Upper lobe of left lung (tissue), 6 donors: ENCODE measurements at places on chromosomes 1 and 21. TPM values are rescaled to one million over a fixed set of nuclear protein-coding genes. Genes with fewer than 3 reads are reported as not detected.

- no peak overlapping the region for H3K27ac ChIP-seq
- H3K4me1 ChIP-seq: no peaks in the 10 kb centered on the region
- H3K36me3 ChIP-seq: no peaks in the 10 kb centered on the region
These were observed 552.6 kb downstream of the MRPL39 start for GRCh38 chr21:25054689-25055088.

PDPN gene
- total RNA-seq: 24.2 TPM

- no peak for DNase-seq
- H3K4me1 ChIP-seq: no peaks in the 10 kb centered on the region
- H3K27me3 ChIP-seq: no peaks in the 10 kb centered on the region
- H3K27ac ChIP-seq: no peak overlapping the region
- no peak overlapping the region for H3K4me3 ChIP-seq
These were observed 19.0 kb downstream of the BACE2 start for GRCh38 chr21:41186755-41187536.

SPRR2F gene
- total RNA-seq: not detected

DNA sequence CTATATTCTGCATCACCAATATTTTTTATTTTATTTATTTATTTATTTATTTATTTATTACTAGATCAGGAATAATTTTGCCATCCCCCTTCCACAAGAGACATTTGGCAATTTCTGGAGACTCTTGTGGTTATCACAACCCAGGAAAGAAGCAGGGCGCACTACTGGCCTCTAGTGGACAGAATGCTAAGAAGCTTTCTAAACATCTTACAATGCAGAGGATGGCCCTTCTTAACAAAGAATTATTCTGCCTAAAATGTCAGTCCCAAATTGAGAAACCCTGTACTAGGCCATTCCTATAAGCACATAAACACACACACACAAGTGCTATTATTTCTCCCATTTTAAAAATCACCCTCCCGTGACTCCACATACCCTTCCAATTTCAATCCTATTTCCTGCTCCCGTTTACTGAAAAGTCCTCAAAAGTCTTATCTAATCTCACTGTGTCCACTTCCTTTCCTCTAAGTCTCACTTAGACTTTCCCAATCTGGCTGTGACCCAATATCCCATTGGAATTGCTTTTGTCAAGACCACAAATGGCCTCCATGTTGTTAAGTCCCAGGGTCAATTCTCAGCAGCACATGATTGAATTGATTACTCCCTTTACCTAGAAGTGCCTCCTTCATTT, 43.7 kb upstream of the RNF11 start:
- no peak overlapping the region for H3K27ac ChIP-seq
- DNase-seq: no peak
- no peaks in the 10 kb centered on the region for H3K36me3 ChIP-seq
- H3K4me3 ChIP-seq: no peak overlapping the region
- H3K27me3 ChIP-seq: no peaks in the 10 kb centered on the region

GRCh38 chr1:89847191-89847729, 26.4 kb downstream of the LRRC8D start:
- no peak overlapping the region for H3K4me3 ChIP-seq
- DNase-seq: no peak
- H3K27ac ChIP-seq: no peak overlapping the region

DNA sequence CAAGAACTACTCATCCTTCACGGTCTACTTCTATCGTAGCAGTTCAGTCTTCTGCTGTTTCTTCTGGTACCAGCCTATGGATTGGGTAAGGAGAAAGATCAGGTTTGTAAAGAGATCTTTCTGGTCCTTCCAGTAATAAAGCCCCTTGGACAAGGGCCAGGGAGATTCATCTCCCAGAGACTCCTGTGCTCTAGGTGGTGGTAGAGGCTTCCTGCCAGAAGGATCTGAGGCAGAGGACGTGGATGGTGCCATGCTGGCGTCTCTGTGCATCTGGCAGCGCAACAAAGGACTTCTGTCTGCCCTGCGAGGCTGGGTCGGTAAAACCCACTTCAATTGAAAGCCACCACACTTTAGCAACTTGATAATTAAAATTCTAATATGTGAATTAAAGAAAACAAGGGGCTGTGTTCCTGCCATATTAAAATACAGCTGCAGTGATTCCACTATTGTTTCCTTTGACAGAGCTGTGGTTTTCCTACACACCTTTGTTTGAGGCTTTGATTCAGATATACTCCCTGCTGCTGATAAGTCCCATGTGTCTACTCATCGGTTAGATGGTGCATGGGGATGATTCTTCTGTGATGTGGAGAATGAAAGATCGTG, 73.6 kb downstream of the ROR1 start:
- H3K4me1 ChIP-seq: no peaks in the 10 kb centered on the region
- no peak overlapping the region for H3K4me3 ChIP-seq
- no peaks in the 10 kb centered on the region for H3K27me3 ChIP-seq
- DNase-seq: no peak
- H3K36me3 ChIP-seq: no peaks in the 10 kb centered on the region
- H3K27ac ChIP-seq: no peak overlapping the region

SELE gene
- 0.76 TPM for total RNA-seq

STYXL2 gene
- total RNA-seq: 0.10 TPM

ATAD3C gene
- 13.8 TPM for total RNA-seq

- no peak overlapping the region for H3K4me3 ChIP-seq
- H3K27me3 ChIP-seq: no peaks in the 10 kb centered on the region
- peak overlapping the region; percentile 78 for H3K27ac ChIP-seq
- peaks cover 13% of the 10 kb centered on the region for H3K4me1 ChIP-seq
These were observed 42.4 kb downstream of the PTPRC start for GRCh38 chr1:198681252-198681651.

DNA sequence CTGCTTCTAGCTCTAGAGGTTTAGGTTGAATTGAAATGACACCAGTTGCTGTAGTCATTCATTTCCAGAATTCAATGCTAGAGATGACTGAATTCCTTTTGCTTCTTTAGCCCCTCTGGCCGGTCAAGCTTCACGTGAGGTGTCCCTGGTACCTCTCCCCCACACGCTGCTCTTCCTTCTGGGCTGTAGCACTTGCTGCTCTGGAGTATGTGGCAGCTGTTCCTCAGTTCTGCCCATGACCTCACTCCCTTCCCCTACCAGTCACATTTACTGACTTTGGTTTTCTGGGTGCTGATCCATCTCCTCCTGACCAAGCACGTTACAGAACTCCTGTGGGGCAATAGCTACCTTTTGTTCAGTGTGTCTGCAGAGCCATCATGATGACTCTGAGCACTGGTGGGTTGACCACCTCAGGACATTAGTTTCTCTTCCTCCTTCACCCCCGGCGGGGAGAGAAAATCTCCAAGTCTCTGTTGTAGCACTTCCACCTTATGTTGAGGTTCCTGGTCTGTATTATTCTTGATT, 128.1 kb downstream of the HHAT start:
- DNase-seq: no peak
- H3K27me3 ChIP-seq: no peaks in the 10 kb centered on the region
- H3K27ac ChIP-seq: no peak overlapping the region
- H3K4me1 ChIP-seq: no peaks in the 10 kb centered on the region
- H3K4me3 ChIP-seq: no peak overlapping the region
- no peaks in the 10 kb centered on the region for H3K36me3 ChIP-seq

DNA sequence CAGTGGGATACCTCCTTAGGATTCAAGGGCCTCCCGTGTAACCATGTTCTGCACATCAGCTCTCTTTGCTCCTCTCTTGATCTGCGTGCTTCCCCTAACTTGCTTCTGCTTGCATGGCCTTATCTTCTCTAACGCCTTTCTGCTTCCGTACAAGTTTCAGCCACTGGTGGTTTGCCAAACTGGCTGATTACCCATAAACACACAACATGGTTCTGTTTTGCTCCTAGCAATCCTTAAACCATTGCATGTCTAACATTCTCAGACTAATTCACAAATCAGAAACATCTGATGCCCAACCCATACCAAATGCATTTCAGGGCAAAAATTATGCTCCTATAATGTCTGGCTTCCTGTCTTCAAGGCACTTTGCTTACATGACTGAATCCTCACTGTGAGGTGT, 166.4 kb downstream of the PBX1 start:
- DNase-seq: no peak
- H3K36me3 ChIP-seq: no peaks in the 10 kb centered on the region
- peaks cover 33% of the 10 kb centered on the region for H3K4me1 ChIP-seq
- no peaks in the 10 kb centered on the region for H3K27me3 ChIP-seq
- no peak overlapping the region for H3K27ac ChIP-seq
- no peak overlapping the region for H3K4me3 ChIP-seq

AJAP1 gene
- total RNA-seq: 3.8 TPM

DNA sequence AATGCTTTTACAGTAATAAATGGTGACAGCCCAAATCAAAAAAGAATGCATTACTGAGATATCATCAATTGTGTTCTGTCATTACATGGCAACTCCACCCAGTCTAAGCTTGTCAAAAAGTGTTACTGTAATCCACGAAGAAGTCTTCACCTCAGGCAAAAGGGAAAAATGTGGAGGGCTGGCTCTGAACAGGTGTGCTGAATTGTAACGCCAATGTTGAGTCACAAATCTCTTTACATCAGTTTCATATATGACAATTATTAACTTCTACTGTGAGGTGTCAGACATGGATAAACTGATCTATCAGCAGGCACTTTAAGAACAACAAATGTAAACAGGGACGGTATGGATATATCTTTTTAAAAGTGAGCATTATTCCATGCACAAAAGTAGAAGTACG, 98.5 kb upstream of the DMRTA2 start:
- DNase-seq: no peak
- H3K36me3 ChIP-seq: no peaks in the 10 kb centered on the region
- H3K4me3 ChIP-seq: no peak overlapping the region
- no peak overlapping the region for H3K27ac ChIP-seq

DNA sequence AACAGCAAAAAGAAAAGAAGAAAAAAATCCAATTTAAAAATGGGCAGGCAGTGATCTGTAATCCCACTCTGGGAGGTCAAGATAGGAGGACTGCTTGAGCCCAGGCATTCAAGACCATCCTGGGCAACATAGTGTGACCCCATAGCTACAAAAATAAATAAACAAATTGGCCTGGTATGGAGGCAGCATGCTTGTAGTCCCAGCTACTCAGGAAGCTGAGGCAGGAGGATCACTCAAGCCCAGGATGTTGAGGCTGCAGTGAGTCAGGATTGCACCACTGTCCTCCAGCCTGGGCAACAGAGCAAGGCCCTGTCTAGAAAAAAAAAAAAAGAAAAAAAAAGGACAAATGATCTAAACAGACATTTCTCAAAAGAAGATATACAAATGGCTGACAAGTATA, 99.6 kb downstream of the EIF4G3 start:
- no peaks in the 10 kb centered on the region for H3K27me3 ChIP-seq
- H3K36me3 ChIP-seq: no peaks in the 10 kb centered on the region
- DNase-seq: peak; percentile 51
- H3K27ac ChIP-seq: no peak overlapping the region

MECR gene
- total RNA-seq: 30.1 TPM

FCER1A gene
- total RNA-seq: 11.8 TPM

GRCh38 chr1:153908071-153908470, 14.7 kb downstream of the GATAD2B start:
- H3K27ac ChIP-seq: no peak overlapping the region
- H3K4me3 ChIP-seq: no peak overlapping the region
- H3K27me3 ChIP-seq: no peaks in the 10 kb centered on the region

ADGRL4 gene
- total RNA-seq: 23.5 TPM

GRCh38 chr1:65896721-65897120, 104.0 kb downstream of the PDE4B start:
- H3K36me3 ChIP-seq: no peaks in the 10 kb centered on the region
- no peaks in the 10 kb centered on the region for H3K4me1 ChIP-seq
- no peak for DNase-seq
- no peak overlapping the region for H3K4me3 ChIP-seq

DNA sequence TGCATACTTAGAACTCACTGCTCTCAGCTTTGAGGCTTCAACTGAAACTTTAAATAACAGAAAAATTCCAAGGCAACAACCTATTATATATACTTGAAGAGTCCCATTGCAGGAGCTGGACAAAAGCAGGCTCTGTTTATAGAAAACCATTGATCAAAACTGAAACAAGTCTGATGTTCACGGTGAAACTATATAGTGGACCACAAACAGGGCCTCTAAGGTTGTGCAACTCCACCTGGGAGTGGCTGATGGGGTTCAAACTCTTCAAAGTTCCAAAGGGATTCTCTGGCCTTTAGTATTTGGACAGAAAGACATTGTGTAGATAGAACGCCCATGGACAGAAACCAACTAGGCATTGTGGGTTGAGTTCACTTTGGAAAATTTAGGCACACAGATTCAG, 140.3 kb downstream of the ZC3H11B start:
- no peaks in the 10 kb centered on the region for H3K27me3 ChIP-seq
- H3K4me3 ChIP-seq: no peak overlapping the region
- no peaks in the 10 kb centered on the region for H3K4me1 ChIP-seq
- H3K27ac ChIP-seq: no peak overlapping the region
- DNase-seq: no peak

HOOK1 gene
- 11.1 TPM for total RNA-seq

RSRP1 gene
- 149 TPM for total RNA-seq

SELL gene
- 17.0 TPM for total RNA-seq
